ENCODE measurements at places on chromosomes 7 and 10. TPM values are rescaled to one million over a fixed set of nuclear protein-coding genes. Genes with fewer than 3 reads are reported as not detected.

DNA sequence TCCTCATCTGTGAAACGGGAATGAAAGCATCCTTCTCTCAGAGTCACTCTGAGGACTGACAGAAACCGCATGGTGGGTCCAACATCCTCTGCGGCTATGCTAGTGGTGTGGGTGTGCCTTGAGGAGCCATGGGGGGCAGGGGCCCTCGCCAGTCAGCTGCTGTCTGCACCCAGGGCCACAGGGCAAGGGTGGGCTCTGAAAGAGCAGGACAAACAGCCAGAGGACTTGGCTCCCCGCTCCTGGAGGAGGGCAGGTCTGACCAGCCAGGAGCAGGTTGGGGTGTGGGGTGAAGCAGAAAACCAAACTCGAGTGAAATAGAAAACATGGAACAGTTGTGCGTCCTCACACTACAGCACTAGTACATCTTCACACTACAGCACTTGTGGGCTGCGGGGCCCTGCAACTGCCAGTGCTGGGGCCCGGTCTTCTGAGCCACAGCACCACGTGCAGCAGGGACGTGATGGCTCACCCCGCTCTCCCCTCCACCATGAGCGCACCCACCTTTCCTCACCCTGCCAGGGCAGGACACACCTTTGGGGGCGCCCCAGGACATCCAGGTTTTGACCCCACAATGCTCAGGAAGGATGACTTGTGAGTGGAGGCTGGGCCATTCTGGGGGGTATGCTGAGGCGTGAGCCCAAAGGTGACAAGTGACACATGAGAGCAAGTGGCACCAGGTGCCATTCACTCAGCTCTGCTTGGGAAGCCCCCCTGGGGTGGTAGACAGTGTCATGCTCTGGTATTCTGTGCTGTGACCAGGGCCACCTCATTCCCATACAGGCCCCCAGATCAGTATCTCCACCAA is 96.1 kb upstream of the RET start:
- no peaks in the 10 kb centered on the region for H3K27me3 ChIP-seq
- peak; percentile 81 for DNase-seq
- H3K27ac ChIP-seq: no peak overlapping the region
- H3K4me3 ChIP-seq: no peak overlapping the region
- no peaks in the 10 kb centered on the region for H3K36me3 ChIP-seq

DNA sequence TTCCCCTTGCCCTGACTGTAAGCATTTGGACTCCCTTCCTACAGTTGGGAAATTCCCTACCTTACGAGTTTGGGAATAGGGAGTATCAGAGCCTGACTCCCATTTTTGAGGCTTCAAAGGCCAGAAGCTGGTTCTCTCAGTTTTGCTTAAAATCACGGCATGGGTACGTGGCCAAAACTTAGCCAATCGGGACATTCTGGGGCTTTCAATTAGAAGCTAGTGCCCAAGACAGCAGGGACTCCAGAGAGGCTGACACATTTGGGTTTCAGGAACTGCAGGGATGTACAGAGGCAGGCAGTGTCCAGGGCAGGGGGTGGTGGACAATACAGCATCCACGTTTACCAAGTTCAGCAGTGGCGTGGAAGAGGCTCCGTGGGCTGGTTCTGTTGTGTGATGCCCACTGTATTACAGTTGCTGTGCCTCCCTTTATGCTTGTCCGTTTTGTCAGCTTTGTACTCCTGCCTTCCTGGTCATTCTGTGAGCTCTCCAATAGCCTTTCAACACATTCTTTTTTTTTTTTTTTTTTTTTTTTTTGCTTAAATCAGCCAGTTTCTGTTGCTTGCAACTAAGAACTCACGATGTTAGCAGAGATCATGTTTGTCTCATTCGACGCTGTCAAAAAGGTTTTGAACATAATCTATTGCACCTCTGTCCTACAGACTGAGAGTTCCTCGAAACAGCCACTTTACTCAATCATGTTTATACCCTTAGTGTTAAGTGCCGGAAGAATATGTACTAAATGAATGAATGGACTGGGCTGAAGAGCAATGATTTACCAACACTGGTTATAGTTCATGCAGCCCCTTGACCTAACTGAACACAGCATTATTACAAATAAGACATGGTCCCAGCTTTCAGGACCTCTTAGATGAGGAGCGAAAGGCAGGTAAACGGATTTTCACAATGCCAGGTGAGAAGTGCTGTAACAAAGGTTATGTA is 1.1 kb downstream of the GGCT start:
- H3K4me1 ChIP-seq: peaks cover 20% of the 10 kb centered on the region
- peaks cover 6% of the 10 kb centered on the region for H3K36me3 ChIP-seq
- peak overlapping the region; percentile 98 for H3K4me3 ChIP-seq
- peak overlapping the region; percentile 80 for H3K27ac ChIP-seq
- peak; percentile 54 for DNase-seq
- H3K27me3 ChIP-seq: no peaks in the 10 kb centered on the region

- H3K27me3 ChIP-seq: peaks cover 29% of the 10 kb centered on the region
- no peaks in the 10 kb centered on the region for H3K36me3 ChIP-seq
- no peak overlapping the region for H3K4me3 ChIP-seq
Observed at GRCh38 chr10:132833421-132834111, 47.6 kb upstream of the NKX6-2 start.

- H3K4me1 ChIP-seq: no peaks in the 10 kb centered on the region
- H3K36me3 ChIP-seq: no peaks in the 10 kb centered on the region
- no peak for DNase-seq
Observed at GRCh38 chr7:1961701-1962276, 271.0 kb downstream of the MAD1L1 start.

Gene HECTD2
- 17.1 TPM for total RNA-seq

DNA sequence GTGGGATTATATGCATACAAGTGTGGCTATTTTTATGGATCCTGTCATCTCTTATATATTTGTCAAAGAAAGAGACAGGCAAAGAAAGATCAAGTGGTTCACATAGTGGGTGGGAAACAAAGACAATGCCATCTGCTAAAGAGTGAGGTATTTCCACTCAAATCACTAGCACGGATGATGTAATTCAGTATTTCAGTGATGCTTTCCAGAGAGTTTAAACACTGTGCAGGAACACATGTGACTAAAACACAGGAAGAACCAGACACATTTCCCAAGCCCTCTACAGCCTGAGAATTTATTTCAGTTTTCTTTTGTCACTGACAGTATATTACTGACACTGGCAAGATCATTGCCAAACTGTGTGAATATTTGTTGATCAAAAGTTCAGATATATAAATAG is 885.7 kb upstream of the CELF2 start:
- DNase-seq: no peak
- H3K27me3 ChIP-seq: no peaks in the 10 kb centered on the region
- H3K36me3 ChIP-seq: no peaks in the 10 kb centered on the region

- no peaks in the 10 kb centered on the region for H3K27me3 ChIP-seq
- no peaks in the 10 kb centered on the region for H3K4me1 ChIP-seq
- H3K4me3 ChIP-seq: no peak overlapping the region
- no peak for DNase-seq
Observed at GRCh38 chr7:120180221-120180620, 92.8 kb upstream of the KCND2 start.

- H3K27me3 ChIP-seq: no peaks in the 10 kb centered on the region
- no peaks in the 10 kb centered on the region for H3K36me3 ChIP-seq
- H3K4me3 ChIP-seq: no peak overlapping the region
- H3K4me1 ChIP-seq: no peaks in the 10 kb centered on the region
- no peak overlapping the region for H3K27ac ChIP-seq
Observed at GRCh38 chr7:95026421-95027072, 119.2 kb downstream of the PPP1R9A start.

DNA sequence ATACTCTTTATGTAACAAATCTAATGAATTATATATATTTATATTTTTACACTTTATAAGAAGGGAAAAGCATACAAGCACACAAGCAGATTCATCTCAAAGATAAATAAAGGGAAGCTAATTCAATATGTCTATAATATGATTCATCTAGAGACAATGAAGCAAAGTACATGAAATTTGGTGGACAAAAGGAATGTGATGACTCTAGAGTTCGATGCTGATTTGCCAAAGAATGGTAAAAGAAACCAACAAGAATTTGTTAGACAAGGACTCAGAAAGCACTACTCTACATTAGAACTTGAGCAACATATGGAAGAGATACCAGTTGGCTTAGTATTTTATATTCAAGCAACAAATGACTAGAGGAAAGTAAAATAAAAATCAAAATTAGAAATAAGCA is 536.5 kb upstream of the TEX47 start:
- no peaks in the 10 kb centered on the region for H3K36me3 ChIP-seq
- H3K4me1 ChIP-seq: no peaks in the 10 kb centered on the region
- H3K27ac ChIP-seq: no peak overlapping the region
- no peak overlapping the region for H3K4me3 ChIP-seq
- DNase-seq: no peak

GRCh38 chr7:80908360-80908797 is 10.5 kb downstream of the SEMA3C start:
- no peak for DNase-seq
- H3K27me3 ChIP-seq: no peaks in the 10 kb centered on the region
- H3K4me1 ChIP-seq: no peaks in the 10 kb centered on the region

DNA sequence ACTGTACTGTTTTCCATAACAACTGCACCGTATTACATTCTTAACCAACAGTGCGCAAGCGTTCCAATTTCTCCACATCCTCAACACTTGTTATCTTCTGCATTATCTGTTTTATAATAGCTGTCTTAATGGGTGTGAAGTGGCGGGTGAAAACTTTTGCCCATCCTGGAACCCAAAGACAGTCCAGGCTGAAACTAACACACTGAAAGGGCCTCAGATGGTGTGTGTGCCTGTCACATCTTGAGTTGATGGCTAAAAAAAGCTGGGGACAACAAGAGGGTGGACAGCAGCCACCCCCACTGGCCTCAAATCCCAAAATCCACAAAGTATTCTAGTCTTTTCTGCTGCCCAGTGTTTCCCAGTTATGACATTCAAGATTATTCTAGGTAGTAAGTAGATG is 19.4 kb downstream of the OPALIN start:
- H3K27me3 ChIP-seq: no peaks in the 10 kb centered on the region
- no peaks in the 10 kb centered on the region for H3K4me1 ChIP-seq
- no peak overlapping the region for H3K27ac ChIP-seq
- H3K4me3 ChIP-seq: no peak overlapping the region
- DNase-seq: no peak

Gene RBP4
- 2.1 TPM for total RNA-seq

GRCh38 chr7:22663357-22663718 is 63.7 kb upstream of the IL6 start:
- H3K27me3 ChIP-seq: no peaks in the 10 kb centered on the region
- H3K27ac ChIP-seq: peak overlapping the region; percentile 82
- H3K36me3 ChIP-seq: no peaks in the 10 kb centered on the region
- no peak overlapping the region for H3K4me3 ChIP-seq

DNA sequence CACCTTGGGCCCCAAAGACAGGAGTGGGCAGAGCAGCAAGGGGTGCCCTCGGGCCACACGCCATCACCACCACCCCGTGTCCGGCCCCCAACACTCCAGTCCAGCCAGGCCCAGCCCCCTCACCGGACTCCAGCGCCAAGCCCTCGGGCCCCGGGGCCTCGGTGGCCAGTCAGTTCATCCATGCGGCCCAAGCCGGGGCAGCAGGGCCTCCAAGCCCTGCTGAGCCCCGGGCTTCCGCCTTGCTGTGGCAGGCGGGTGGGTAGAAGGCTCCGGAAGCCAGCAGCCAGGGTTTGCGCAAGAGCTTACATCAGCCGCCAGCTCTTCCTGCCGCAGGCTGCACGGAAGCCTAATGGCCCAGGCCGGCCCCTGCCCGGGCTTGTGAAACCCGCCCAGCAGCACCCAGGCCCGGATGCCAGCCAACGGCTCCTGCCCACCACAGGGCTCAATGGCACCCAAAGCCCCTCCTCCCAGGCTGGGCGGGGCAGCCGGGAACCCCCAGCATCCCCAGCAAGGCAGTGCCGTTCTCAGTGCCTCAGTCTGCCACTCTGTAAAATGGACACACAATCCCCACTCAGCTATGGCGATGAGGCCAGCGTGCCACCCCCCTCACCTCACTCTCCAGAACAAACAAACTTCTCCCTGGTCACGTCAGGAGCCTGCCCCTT is 26.5 kb downstream of the TNRC18 start:
- H3K27me3 ChIP-seq: no peaks in the 10 kb centered on the region
- DNase-seq: peak; percentile 100
- peak overlapping the region; percentile 81 for H3K4me3 ChIP-seq
- peak overlapping the region; percentile 91 for H3K27ac ChIP-seq

Gene OR2A42
- total RNA-seq: not detected

DNA sequence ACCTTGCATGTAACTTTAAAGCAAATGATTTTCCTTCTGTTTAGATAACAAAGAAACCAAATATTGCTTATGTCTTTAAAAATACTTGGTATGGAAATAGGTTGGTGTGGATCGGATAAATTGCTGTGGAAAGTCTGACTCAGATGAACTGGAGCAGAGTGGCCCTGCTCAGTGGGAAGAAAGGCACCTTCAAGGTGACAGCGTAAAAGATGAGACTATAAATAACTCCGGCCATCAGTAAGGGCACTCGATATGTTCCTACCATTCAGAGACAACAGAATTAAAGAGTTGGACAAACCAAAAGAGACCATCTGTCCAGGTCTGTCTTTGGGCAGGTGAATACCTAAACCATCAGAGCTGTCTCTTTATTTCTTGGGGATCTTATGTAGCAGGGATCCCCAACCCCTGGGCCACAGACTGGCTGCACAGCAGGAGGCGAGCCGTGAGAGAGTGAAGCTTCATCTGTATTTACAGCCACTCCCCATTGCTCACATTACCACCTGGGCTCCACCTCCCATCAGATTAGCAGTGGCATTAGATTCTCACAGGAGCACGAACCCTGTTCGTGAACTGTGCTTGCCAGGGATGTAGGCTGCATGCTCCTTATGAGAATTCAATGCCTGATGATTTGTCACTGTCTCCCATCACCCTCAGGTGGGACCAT is 357.1 kb downstream of the PRPF18 start:
- no peaks in the 10 kb centered on the region for H3K36me3 ChIP-seq
- no peaks in the 10 kb centered on the region for H3K27me3 ChIP-seq
- H3K4me3 ChIP-seq: no peak overlapping the region
- DNase-seq: no peak
- peaks cover 11% of the 10 kb centered on the region for H3K4me1 ChIP-seq

DNA sequence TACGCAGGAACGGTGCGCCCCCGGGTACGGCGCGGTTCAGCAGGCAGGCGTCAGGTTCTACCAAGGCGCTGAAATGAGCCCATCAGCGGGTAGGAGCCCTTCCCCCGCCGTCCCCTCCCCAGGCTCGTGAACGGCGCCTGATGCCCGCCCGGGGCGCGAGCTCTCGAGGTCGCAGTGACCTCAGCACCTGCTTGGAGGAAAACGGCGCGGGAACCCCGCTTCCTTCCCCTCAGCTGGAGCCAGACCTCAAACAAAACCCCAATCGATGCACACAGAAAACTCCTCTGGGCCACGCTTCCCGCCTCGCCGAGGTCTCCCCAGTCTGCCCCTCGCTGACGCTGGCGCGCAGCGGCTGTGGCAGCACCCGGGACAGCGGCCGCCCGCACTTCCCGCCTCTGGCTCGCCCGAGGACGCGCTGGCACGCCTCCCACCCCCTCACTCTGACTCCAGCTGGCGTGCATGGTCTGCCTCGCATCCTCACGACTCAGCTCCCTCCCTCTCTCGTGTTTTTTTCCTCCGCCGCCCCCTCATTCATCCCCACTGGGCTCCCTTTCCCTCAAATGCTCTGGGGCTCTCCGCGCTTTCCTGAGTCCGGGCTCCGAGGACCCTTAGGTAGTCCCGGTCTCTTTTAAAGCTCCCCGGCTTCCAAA is 514 bp upstream of the GAD2 start:
- H3K4me3 ChIP-seq: no peak overlapping the region
- H3K27ac ChIP-seq: no peak overlapping the region

Measured in osteoblast (primary cell).